ENCODE measurements at places on chromosomes 7 and 10.

DNA sequence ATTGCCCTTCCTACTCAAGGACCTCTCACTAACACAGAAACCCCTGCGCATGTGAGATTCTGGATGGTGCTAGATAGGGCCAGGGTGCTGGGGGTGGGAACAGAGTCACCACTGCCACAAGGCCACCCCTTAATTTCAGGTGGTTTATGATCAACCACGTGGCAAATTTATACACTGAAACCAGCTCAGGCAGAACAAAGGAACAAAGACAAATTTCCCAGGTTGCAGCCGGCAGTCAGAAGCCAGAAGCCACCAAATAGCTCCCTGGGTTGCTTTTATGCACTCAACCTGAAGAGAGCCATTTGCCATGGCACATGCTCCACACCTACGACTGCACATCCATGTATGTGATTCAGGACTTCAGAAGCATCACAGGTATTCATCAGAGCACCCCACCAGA, 2.5 kb downstream of the VOPP1 start:
- DNase-seq: no peak

DNA sequence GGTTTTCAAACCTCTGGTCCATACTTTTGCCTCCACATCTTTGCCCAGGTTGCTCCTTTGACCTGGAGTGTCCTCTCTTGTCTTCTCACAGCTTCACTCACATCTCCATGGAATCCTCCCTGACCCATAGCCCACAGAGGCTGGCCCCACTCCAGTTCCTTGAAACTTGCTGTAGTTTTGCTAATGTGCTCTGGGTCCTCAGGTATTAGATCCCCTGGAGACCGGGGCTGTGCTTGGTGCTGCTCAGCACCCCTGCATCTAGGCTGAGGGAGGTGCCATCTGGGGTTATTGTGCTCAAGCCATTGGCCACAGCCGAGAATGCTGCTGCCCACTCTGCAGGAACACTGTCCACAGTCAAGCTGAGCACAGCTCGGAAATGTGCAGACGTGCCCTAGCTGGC, 16.5 kb downstream of the KNDC1 start:
- DNase-seq: no peak

DNA sequence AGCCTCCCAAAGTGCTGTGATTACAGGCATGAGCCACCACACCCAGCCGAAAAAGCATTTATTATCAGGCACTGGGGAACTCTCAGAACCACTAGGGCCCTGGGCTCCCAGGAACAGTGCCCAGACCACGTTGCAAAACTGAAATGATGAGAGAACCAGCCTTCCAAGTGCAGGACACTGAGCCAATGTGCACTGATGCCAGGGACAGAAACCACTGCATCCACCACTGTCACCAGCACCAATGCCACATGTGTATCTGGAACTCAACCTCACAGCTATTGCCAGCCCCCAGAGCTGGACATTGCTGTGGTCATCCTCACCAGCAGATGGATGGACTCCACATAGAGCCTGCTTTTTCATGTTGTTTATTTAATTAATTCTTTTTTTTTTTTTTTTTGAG, 28.2 kb upstream of the TPST1 start:
- DNase-seq: no peak

- no peak for DNase-seq
Measured at GRCh38 chr7:117682681-117683385, 190.4 kb downstream of the CTTNBP2 start.

DNA sequence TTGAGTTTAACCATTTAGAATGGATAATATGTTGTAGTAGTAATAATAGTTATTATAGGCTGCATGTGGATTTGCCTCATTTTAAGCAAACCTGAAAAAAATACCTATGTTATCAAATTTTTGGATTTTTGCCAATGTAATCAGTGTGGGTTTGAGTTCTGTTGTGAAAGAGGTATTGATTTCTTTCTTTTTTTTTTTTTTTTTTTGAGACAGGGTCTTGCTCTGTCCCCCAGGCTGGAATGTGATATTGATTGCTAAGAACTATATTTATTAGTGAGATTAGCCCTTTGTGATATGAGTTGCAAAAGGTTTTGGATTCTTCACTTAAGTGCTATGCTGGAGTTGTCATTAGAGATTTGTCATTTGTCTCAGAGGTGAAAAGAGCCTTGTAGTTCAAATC, 124.4 kb downstream of the ST7 start:
- DNase-seq: no peak

DNA sequence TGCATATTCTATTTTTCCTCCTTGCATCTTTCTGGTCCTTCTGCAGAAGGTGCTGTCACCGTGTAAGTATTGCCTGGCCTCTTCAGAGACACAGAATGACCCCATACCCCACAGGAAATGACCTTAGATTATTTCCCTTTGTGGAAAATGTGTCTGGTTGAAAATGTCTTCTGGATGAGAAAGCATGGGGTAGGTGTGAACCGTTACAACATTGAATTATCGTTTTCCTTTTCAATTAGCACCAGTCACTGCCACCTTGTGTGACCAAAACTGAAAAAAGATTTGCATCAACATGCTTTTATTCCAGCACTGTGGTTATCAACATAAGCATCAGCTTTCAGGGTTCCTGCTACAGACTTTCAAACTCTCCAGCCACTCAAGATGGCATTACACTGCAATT, 58.0 kb upstream of the CELF2 start:
- no peak for DNase-seq

DNA sequence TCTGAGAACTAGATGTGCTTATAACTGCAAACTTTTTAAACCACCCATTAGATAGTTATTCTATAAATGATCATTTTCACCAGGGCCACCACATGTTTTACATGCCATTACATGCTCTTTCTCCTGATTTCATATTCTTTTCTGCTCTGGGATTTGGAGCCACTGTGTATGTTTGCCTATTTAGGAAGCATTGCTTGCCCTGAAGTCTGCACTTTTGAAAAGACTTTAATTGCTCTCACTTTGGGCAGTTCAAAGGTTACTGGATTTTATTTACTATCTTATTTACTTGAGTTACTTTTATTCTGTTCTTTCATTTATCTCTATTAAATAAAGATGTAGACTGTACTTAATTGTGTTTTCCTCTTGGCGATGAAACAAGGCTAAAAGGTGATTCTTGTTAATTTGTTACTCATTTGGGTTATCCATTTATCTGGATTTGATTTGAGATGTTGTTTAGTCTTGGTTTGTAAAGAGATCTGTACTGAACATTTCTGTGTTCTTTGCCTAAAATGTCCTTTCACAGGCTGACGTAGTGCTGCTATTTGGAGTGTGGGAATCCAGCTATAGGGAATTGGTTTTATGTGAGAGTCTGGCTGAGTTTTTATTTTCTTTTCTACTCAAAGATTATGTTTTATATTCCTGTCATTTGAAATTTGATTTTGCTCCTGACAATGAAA, 88.8 kb downstream of the SUGCT start:
- no peak for DNase-seq

GRCh38 chr7:128076196-128076795, 45.1 kb upstream of the LRRC4 start:
- DNase-seq: no peak

DNA sequence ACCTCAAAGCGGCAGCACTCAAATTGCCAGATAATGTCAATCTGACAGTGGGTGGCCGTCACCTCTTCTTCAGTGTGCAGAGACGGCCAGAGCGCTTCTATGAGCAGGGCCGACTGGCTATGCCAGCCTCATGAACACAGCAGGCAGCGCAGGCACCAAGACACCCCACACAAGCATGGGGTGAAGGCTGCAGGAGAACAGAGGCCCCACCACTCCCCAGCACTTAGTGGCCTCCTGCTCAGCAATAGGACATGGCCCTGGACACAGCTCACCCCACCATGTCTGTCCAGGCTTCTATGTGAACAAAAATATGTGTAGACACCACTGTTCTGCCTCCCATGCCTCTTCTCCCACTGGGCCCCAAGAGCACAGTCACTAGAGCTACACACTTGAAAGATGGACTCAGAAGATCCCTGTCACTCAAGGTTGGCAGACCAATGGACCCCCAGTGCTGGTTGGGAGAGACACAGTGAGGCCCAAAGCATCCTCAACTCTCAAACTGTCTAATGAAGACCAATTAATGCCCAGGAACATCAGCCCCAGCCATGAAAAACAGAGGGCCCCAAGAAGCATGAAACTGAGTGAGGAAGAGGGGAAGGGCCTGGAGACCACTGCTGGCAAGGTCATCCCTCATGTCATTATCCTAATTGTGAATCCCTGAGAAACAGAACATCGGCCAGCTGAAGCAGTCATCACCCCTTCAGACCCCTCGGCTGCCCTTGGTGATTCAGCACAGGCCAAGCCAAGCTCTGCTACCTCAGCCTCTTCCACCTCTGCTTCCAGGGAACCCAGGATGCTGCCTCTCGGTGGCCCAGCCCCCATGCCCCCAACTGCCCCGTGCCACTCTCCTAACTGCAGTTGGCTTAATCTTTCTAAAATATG, 77.7 kb downstream of the GRID1 start:
- no peak for DNase-seq

DNA sequence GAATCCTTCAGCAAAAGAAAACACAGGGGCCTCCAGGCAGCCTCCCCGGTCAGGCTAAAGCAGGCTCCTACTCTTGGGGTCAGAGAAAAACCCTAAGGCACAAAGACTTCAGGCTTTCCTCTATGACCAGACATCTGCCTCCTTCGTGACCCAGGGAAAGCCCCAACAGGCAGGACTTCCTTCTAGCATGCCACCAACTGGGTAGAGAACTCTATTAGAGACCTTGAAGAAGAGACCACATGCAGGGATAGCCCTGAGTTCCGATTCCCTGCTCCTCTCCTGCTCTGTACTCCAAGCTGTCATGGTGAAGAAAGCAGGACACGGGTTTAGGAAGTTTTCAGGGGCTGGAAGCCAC, 1.3 kb downstream of the TRPV6 start:
- no peak for DNase-seq

GRCh38 chr10:57168611-57169240, 807.7 kb upstream of the ZWINT start:
- DNase-seq: no peak

DNA sequence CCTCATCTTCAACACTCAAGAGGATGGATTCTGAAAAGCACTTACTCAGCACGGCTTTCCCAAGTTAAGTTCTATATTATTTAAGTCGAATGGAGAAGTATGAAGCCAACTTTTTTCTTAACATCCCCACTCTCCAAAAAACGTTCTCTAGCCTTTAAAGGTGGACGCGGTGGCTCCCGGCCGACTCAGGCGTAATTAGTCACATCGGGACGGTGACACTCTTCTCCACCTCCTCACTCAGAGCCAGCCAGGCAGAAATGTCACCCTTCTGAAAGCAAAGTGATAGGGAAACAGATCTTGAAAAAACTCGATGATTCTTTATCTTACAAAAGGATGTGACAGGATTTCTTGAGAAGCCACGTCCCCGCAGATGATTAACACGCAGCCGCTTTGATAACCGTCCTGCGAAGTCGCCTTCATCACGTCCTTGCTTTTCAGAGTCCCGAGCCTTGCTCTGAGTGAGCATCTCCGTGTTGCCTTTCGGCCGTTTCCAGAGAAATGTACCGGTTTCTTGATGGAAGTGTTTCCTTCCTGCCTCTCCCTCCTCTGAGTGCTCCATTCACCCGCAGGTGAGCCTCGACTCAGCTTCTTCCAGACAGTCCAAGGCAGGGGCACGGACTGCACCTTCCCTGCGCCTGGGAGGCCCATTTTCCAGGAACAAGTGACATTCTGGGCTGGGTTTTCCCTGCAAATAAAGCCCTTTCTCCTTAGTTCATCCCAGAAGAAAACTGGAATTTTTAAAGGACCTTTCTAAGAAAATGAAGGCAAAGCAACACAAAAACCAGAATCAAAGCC, 314.8 kb downstream of the DNAJB6 start:
- no peak for DNase-seq

DNA sequence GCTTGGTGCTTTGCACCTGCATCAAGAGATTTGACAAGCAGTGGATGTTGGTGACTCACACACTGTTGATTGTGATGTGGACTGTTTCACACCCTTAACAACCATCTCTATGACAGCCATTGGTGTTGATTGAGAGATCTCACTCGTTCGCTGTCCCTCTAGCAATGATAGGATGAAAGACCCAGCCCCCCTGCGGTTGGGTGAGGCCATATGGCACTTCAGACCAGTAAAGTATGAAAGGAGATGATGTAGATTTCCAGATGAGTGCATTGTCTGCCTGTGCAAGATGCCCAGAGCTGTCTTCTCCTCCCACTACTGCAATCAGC, 138.7 kb upstream of the PRR15 start:
- no peak for DNase-seq

DNA sequence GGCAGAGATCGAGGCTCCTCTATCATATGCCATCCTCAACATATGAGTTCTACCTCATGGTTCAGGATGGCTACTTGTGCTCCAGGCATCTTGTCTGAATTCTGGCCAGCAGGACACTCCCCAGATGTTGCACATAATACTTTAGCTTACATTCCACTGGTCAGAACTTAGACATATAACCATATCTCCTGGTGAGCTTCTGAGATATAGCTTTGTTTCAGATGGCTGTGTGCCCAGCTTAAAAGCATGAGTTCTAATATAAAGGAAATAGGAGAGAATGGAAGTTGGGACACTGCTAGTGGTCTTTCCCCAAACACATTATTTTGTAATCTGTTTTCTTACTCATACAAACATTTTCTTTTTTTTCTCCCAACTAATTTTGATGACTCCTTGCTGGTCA, 50.8 kb upstream of the IFRD1 start:
- DNase-seq: no peak

DNA sequence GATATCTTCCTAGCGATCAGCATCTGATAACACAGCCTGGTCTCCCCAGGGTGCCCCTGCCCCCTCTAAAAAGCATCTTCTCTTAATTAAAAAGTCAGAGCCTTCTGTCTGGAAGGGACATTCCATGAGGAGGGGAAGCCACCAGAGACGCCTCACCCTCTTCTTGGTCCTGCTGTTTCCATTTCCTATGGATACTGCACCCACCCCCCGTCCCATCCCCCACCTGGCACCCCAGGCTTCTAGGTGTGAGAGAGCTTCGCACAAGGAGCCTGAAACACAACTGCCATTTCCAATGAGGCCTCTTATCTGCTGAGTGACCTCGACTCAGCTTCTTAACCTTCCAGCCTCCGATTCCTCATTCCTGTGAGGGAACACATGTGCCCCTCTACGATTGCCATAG, 51.4 kb downstream of the COL13A1 start:
- no peak for DNase-seq

DNA sequence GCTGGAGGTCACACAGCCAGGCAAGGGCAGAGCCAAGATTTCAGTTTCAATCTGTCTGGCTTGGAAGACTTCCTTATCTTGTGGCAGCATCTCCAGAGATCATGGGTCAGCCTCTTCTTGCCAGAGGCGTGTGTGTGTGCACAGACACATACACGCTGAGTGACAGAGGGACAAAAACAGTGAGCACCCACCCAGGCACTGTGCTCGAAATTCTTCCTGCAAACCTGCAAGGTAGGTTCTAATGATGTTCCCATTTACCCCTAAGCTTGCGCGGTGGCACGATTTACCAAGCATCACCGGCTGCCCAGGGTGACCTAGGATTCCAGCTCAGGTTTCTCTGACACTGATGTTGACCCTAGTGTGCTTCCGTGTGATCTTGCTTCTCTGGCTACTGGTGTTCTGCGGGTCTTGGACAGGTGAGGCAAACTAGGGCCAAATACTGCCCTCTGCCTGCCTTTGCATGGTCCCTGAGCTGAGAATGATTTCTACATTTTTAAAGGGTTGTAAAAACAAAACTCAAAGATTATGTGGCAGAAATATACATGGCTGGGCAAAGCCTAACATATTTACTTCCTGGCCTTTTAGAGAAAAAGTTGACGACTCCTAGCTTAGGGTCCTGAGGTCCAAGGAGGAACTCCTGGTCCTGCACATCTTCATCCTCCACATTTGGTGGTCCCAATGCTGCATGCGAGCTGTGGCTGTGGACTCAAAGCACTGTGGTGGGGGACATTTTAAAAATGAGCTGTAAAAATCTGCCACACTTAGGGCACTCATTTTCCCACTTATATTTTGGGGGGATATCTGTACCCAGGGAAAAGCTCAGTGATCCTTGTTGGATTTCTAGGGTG, 268.5 kb downstream of the RPS24 start:
- DNase-seq: no peak

All from activated CD4-positive, alpha-beta T cell treated with anti-CD3 and anti-CD28 coated beads, Interleukin-2, amount 50 U/mL, for 24 hours (primary cell).